Fibroblast of skin of back (primary cell): ENCODE measurements at places on chromosomes 3 and 15.
A peak's percentile ranks its signal among the peaks of the same experiment; 100 is the strongest.

GRCh38 chr3:158492685-158493084, 78.3 kb upstream of the MLF1 start:
- DNase-seq = no peak

DNA sequence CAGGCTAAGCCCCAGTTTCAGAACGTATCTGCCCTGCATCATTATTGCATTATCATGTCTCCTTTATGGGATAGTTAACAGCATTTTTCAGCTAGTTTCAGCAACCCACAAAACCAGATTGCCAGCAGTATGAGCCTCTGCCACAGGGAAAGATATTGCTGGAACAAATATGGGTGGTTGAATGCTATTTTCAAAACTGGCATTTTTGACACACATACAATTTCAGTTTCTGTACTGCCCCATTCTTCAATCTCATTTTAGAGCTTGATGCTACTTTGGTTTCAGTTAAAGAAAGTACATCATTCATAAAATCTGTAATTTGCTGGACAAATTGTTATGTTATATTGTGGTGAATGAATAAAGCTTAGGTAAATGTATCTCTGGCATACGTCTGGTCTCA, 1037.5 kb downstream of the NAALADL2 start:
- DNase-seq = no peak

- DNase-seq = peak; percentile 45
These were observed 985.7 kb downstream of the TUSC7 start for GRCh38 chr3:117695321-117695720.

DNA sequence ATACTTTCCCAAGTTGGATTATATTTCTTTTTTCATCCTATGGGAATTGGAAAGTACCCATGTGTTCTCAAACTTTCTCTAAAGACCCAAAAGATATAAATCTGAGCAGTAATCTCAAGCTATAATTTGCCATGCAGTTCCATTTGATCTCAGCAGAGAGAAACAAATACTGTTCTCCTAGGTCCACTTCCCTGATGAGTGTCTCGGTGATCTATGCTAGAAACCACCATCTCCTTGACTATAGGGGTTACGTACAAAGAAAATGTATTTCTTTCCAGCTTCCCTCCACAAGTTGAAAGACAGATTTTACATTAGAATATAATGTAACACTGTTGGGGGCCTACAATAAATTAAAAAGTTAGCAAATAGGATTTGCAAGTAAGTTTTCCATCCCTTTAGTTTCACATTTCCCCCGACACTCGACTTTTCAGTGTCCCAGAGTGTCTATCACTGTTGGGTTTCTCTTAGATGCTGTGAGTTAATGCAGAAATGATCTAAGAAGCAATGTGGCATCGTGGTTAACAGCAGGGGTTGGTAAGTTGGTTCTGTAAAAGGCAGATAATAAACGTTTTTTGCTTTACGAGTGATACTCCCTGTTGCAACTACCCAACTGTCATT, 465.1 kb upstream of the CFAP20DC start:
- no peak for DNase-seq

DNA sequence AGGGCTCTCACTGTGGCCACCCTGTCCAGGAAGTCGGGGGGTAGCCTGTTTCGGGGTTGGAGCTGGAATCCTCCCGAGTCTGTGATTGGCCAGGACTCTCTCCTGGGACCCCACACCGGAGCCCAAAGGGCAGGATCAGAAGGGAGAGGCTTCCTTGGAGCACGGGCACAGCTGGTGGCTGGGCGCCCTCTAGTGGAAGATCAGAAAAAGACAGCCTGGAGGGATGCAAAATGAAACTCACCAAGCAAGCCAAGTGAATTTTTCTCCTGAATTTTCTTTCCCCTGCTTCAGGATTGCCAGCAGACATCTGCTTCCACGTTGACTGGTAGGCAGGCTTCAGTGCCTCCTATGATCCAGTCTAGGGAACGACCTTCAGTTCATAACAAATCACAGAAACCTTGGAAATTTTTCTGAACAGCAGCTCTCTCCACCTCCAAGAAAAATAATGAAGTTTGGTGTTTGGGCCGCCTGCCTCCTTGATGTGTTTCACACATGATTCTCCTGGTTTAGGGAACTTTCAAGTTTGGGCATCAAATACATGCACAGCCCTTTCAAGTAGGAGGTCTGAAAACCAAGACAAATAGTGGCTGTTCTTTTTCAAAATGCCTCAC, 224.6 kb downstream of the VPS13C start:
- DNase-seq = peak; percentile 48

DNA sequence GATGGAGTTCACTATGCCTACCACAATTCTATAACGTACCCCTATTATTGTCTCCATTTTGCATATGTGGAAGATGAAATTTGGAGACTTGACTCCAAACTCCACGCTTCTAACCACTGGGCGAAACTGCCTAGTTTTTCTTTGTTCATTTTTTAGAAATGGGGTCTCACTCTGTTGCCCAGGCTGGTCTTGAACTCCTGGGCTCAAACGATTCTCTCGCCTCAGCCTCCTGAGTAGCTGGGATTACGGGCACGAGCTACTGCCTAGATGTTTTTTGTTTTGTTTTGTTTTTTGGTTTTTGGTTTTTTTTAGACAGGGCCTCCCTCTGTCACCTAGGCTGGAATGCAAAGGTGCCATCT, 584 bp upstream of the RPL32 start:
- no peak for DNase-seq

- no peak for DNase-seq
These were observed 112.1 kb downstream of the SLCO3A1 start for GRCh38 chr15:91965501-91966193.

GRCh38 chr3:43489930-43490329, 131.9 kb downstream of the ANO10 start:
- DNase-seq = no peak

DNA sequence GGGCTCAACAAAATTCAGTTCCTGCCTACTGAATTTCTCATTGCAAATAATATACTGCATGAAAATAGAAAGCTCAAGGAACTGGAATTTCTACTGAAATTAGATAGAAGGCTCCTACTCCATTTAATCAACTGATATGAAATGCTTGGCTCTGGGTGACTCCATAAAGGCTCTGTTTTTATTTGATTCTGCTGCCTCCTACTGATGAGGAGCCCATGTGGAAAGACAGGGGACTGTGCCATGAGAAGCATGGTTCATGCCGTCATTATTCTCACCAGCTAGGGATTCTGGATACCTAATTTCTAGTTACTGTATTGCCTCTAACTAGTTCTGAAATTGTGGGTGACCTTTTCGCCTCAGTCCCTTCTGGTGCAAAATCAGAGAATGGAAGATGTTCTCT, 366.2 kb upstream of the DPH6 start:
- DNase-seq = peak; percentile 4

DNA sequence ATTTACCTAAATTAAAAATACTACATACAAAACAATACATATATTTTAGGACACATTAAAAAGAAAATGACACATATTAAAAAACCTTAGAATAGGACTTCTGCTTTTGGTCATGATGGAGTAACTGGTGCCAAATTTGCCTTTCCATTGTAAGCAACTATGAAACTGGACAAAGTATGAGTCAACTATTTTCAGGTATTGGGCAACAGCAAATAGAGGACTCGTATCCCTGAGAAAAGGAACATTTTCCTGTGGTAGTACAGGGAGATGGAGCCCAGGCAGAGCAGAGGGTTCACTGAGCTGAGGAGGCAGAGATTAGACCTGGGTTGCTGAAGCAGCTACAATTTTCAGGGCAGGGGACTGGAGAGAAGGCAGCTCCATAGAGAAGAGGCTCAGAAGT, 14.7 kb downstream of the CCR1 start:
- DNase-seq = no peak

DNA sequence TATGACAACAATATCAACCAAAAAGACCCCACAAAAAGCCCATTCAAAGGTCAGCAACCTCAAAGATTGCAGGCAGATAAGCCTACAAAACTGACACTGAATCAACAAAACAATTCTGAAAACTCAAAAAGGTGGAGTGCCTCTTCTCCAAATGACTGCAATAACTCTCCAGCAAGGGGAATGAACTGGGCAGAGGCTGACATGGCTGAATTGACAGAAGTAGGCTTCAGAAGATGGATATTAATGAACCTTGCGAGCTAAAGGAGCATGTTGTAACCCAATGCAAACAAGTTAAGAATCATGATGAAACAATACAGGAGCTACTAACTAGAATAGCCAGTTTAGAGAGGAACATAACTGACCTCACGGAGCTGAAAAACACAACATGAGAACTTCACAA, 20.4 kb upstream of the SLC25A38 start:
- DNase-seq = no peak

GRCh38 chr3:18425641-18426257, 610 bp upstream of the SATB1 start:
- no peak for DNase-seq

DNA sequence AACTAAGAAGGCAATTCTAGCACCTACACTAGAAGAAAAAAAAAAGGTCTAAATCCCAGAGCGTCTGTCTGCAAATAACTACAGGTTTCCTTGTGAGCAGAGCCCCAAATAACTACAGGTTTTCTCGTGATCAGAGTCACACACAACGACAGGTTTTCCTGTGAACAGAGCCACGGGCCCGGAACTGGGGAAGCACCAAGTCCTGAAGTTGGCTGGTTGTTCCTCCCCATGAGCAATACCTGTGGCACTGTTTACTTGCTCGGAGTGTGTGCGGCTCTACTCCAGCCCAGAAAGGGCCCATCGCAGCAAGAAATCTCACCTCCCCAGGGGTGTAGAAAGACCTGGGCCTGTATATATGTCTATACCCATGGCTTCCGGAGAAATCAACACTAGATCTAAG, 644 bp upstream of the MASP1 start:
- DNase-seq = no peak

DNA sequence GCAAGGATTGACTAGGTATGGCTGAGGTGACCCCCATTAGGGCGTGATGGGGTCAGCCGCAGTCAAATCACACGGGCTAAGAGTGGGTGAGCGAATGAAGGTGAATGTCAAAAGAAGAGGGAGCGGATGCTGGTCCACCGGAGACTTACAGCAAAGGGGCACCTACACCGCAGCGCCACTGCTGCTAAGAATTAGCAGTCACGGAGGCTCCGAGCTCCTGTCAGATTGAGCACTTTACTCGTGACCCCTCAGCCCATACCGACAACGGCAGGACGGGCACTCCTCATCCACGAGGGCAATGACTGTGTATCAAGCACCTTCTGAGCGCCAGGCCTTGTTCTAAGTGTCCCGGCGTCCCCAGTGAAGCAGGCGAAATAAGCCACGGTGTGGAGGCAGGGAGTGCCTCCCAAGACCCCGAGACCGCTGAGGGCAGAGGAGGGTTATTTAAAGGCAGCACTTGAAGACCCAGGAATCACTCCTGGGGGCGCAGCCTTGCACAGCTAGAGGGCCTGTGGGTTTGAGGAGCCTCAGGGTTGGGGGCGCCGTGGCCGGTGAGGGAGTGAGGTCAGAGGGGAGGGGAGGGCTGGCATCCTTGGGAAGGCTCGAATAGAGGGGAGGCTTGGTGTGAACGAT, 61.6 kb upstream of the GATA2 start:
- DNase-seq = no peak

DNA sequence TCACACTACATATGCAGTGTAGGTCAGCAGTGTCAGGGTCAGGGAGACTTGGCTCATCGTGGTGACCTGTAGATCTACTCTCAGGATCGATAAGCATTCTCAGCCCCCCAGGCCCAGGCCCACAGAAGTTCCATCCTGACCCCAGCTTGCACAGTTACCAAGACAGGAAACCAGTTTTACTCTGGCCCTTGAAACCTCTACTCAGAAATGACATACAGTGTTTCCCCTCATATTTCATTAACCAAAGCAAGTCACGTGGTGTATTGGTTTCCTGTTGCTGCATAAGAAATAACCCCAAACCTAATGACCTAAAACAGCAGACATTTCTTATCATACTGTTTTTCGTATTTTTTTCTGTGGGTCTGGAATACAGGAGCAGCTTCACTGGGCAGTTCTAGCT, 242.2 kb downstream of the SLCO3A1 start:
- DNase-seq = no peak

- peak; percentile 88 for DNase-seq
These were observed 12.5 kb upstream of the TRAK1 start for GRCh38 chr3:42078677-42079076.

DNA sequence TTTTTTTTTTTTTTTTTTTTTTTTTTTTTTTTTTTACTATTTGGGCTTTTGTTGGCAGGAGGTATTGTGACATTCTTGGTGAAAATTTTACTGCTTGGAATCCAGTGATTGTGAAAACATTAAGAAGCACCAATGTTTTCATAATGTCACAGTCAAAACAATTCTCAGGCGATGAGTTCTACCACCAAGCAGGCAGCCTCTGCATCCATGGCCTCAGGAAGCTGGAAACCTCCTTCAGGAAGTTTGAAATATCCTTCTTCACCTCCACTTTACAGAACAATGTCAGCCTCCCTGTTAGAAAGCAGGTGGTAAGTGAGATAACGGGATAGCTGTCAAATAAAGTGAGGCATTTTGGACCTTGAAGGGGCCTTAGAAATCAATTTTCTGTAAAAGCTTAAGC, 98.3 kb downstream of the MEX3B start:
- DNase-seq = peak; percentile 95

- peak; percentile 34 for DNase-seq
These were observed 279.4 kb upstream of the TLE3 start for GRCh38 chr15:70376929-70377691.

GRCh38 chr3:58216496-58217195, 5.9 kb upstream of the DNASE1L3 start:
- DNase-seq = no peak

DNA sequence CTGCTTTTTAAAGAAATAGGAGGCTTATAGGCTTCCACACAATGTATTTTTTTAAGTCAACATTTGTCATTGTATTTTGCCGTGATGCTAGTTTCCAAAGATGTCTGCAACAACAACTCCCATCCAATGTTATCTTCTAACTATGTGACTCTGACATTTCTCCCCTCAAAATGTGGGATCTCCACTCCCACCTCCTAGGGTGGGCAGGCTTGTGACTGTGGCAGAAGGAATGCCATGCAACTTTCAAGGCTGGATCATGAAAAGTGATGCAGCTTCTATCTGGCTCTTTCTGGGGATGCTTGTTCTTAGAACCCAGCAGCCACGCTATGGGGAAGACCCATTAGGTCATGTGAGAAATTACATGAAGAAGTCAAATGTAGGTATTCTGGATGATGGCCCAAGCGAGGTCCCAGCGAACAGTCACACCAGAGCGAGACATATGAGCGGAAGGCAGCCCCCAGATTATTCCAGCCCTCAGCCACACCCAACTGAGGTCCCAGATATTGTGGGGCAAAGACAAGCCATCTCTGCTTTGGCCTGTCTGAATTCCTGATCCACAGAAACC, 124.3 kb downstream of the BDH1 start:
- DNase-seq = peak; percentile 84
